ENCODE measurements at places on chromosomes 16 and 17. TPM values are rescaled to one million over a fixed set of nuclear protein-coding genes. Genes with fewer than 3 reads are reported as not detected.

- DNase-seq = no peak
Observed at GRCh38 chr17:81428948-81429774, 33.9 kb downstream of the BAHCC1 start.

DNA sequence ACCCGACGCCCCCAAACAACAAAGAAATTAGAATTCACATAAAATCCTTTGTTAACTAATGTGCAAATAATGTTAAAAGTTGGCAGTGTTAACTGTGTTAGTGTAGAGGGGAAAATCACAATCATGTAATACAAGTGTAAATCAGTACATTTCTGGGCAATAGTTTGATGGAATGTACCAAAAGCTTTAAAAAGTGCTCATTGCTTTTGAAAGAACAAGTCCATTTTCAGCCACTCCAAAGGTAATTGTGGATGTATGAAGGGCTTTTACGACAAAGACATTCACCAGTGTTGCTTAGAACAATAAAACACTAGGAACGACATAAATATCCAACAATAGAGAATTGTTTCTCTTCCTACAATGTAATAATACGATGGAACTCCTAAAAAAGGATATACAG is 9.1 kb downstream of the GLOD4 start:
- no peak for DNase-seq

DNA sequence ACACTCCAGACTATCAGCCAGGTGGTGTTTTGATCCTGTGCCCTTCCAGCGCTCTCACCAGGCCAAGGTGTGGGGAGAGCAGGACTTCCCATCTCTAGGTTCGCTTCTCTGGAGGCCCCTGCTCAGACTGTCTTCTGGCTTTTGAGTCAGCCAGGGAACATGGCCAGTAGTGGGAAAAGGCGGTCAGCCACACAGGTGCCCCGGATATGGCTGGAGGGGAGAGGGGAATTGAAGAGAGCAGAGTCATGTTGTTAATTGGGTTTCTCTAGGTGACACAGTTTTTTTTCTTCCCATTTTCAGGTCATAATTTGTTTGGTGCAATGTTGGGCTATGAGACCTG is 1.5 kb downstream of the MINK1 start:
- no peak for DNase-seq

- DNase-seq = no peak
Observed at GRCh38 chr16:85173981-85174751, 61.9 kb upstream of the CIBAR2 start.

- no peak for DNase-seq
Observed at GRCh38 chr17:30823421-30823820, 1.1 kb downstream of the CRLF3 start.

GRCh38 chr17:10099051-10099571 is 99.3 kb downstream of the GAS7 start:
- no peak for DNase-seq

- no peak for DNase-seq
Observed at GRCh38 chr16:69858191-69859104, 92.7 kb upstream of the CLEC18A start.

The PEX12 gene
- total RNA-seq = 4.2 TPM

- DNase-seq = no peak
Observed at GRCh38 chr16:64489449-64489848, 632.4 kb downstream of the CDH11 start.

The TBC1D26 gene
- total RNA-seq = 2.9 TPM

The TNFSF12 gene
- 10.7 TPM for total RNA-seq

The CLDN7 gene
- 147 TPM for total RNA-seq

Data from progenitor cell of endocrine pancreas (in vitro differentiated cells).